ENCODE measurements at places on chromosomes 2 and 18. TPM values are rescaled to one million over a fixed set of nuclear protein-coding genes. Genes with fewer than 3 reads are reported as not detected.

Gene NMS
- not detected for total RNA-seq

Gene ARMC9
- total RNA-seq: 51.6 TPM

Gene MC2R
- total RNA-seq: 0.06 TPM

Gene FABP1
- 0.40 TPM for total RNA-seq

Gene NT5DC4
- total RNA-seq: 0.09 TPM

Gene SATB2
- 2.9 TPM for total RNA-seq

Gene TLX2
- total RNA-seq: not detected

Gene GKN1
- not detected for total RNA-seq

Gene MC4R
- total RNA-seq: not detected

Gene GALR1
- 0.03 TPM for total RNA-seq

Gene VWC2L
- 0.57 TPM for total RNA-seq

Gene MYO5B
- 24.5 TPM for total RNA-seq

DNA sequence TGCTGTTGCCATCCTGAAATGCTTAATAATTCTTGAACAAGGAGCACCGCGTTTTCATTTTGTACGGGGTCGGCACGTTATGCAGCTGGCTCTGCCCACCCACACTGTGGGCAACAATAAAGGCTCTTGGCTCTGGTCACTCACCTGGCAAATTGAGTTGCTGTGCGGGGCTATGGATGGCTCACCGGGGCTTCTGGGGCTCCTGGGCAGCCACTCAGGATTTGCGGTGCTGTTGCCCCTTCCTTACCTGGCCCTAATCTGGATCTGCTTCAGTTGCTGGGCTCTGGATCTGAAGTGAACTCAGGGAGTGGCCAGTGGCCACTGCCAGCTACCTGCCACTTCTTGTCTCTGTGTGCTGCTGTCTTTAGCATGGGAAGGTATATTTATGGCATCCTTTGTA is 22.7 kb downstream of the RHOB start:
- no peaks in the 10 kb centered on the region for H3K27me3 ChIP-seq
- no peak for DNase-seq
- no peaks in the 10 kb centered on the region for H3K36me3 ChIP-seq

- H3K27ac ChIP-seq: no peak overlapping the region
- no peak for DNase-seq
- H3K4me3 ChIP-seq: no peak overlapping the region
- H3K4me1 ChIP-seq: no peaks in the 10 kb centered on the region
- peaks cover 9% of the 10 kb centered on the region for H3K36me3 ChIP-seq
- no peaks in the 10 kb centered on the region for H3K27me3 ChIP-seq
Observed at GRCh38 chr2:231258701-231259100, 60.3 kb downstream of the ARMC9 start.

DNA sequence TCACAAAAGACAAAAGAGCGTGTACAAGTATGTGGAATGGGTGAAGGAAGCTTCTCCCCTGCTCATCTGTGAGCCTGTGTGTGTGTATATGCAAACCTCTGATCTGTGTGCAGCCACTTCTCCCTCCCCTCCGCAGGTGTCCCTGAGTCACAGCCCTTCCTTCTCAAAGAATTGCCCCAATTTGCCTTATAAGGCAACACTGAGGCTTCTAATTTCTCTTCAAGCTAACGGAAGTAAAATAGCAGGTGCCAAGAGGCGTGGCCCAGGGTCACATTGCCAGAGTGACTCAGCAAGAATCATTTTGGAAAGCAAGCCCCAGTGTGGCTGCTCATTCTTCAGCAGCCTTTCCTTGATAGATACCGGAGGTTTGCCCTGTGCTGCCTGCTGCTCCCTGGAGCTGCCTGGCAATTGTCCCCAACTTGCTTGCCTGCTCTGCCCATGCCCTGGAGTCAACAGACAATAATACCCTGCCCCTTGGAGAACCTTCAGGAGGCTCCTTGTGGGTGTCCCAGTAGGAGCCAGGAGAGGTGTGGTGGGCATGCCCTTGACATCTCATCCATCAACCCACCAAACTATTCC is 37.3 kb upstream of the BMP10 start:
- peak; percentile 35 for DNase-seq
- H3K27me3 ChIP-seq: no peaks in the 10 kb centered on the region
- no peak overlapping the region for H3K4me3 ChIP-seq
- peak overlapping the region; percentile 64 for H3K27ac ChIP-seq

DNA sequence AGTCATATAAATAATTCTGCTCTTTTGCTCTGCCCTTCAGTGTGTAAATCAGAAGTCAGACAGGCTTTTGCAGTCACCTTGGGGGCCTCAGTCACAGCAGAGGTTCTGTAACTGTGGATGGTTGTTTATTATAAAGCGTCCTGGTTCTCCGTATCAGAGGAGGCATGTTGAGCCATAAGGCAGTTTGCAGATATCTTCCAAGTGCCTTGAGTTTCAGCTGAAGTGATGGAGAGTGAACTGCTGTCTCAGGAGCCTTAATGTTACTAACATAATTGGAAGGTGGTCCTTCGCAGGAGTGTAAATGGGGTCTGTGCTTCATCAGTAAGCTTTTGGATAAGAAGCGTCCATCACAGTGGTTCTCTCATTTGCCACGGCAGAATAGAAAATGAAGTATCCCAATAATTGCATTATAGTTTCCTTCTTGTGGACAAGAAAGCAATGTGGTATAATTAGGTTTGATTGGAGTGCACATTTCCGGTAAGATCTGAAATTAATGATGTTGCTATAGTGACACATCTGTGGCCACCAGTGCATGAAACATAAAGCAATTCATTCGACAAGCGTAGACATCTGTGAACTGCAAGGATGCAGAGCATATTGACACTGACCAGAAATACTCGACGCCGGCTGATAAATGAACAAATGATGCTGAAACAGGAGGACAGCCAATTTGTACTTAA is 112.5 kb upstream of the NFATC1 start:
- H3K27ac ChIP-seq: no peak overlapping the region
- no peak overlapping the region for H3K4me3 ChIP-seq
- H3K4me1 ChIP-seq: no peaks in the 10 kb centered on the region
- H3K27me3 ChIP-seq: no peaks in the 10 kb centered on the region
- DNase-seq: no peak
- peaks cover 3% of the 10 kb centered on the region for H3K36me3 ChIP-seq

- H3K27me3 ChIP-seq: peaks cover 11% of the 10 kb centered on the region
- no peak overlapping the region for H3K4me3 ChIP-seq
- H3K36me3 ChIP-seq: no peaks in the 10 kb centered on the region
- no peak overlapping the region for H3K27ac ChIP-seq
- H3K4me1 ChIP-seq: peaks cover 7% of the 10 kb centered on the region
Observed at GRCh38 chr2:98091738-98092137, 4.8 kb downstream of the VWA3B start.

DNA sequence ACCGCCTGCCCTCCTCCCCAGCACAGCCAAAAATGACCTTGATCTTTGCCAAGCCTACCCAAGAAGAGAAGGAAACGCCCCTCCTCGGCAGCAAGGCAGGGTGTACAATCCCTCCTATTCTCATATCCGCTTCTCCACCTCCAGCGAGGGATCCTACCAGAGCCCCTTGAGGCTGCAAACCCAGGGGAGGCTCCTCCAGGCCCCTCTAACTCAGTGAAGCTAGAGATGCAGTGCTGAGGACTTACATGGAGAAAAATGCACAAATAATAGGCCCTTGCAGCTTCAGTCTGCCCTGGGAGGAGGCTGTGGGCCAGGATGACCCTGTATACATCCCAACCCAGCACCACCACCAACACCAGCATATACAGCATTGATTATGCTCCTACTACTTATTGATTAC is 46.9 kb upstream of the POMC start:
- no peaks in the 10 kb centered on the region for H3K36me3 ChIP-seq
- no peak overlapping the region for H3K4me3 ChIP-seq
- H3K27ac ChIP-seq: peak overlapping the region; percentile 32
- peak; percentile 32 for DNase-seq
- H3K27me3 ChIP-seq: no peaks in the 10 kb centered on the region
- H3K4me1 ChIP-seq: no peaks in the 10 kb centered on the region

DNA sequence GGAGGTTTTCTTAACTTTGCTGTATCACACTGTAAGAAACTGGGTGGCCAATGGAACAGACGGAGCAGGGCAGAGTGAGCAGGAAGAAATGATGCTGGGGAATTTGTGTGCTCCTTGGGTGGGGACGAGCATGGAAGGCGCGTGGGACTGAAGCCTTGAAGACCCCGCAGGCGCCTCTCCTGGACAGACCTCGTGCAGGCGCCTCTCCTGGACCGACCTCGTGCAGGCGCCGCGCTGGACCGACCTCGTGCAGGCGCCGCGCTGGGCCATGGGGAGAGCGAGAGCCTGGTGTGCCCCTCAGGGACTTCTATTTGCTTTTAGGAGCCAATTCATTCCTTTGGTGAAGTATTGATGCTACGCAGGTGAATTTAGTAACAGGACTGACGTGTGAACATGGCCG is 8.9 kb downstream of the TPO start:
- DNase-seq: no peak
- H3K4me1 ChIP-seq: no peaks in the 10 kb centered on the region
- no peaks in the 10 kb centered on the region for H3K36me3 ChIP-seq
- no peak overlapping the region for H3K27ac ChIP-seq
- H3K27me3 ChIP-seq: no peaks in the 10 kb centered on the region
- no peak overlapping the region for H3K4me3 ChIP-seq

DNA sequence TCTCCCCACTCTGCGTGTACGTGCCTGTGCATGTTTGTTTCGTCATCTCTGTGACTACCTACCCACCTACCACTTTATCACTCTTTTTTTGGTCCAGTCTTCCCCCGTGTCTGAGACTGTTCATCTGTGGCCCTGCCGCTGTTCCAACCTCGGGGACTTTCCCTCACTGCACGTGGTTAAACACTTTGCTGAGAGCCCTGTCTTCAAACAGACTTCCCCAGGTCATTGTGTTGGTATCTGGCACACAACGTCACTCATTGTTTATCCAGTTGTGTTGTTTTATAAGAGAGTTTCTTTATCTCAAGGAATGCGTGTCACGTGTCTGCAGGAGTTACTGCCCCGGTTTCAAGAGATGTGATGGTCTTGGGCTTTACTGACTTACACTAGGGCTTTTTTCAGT is 262.0 kb upstream of the RASGRP3 start:
- H3K27ac ChIP-seq: no peak overlapping the region
- DNase-seq: peak; percentile 32
- H3K27me3 ChIP-seq: no peaks in the 10 kb centered on the region
- H3K36me3 ChIP-seq: no peaks in the 10 kb centered on the region
- H3K4me3 ChIP-seq: no peak overlapping the region

DNA sequence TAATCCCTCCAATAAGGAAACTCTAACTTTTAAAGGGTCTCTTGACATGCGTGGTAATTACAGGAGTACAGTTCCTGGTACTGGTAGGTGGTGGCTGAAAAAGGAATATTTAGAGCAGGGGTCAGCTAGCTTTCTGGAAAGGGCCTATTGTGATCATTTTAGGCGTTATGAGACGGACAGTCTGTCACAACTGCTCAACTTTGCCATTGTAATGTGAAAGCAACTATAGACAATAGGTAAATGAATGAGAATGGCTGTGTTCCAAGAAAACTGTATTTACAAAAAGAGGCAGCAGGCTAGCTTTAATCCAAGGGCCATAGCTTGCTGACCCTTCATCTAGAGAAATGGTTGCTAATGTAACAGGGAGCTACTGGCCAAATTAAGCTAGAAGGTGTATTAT is 177.7 kb upstream of the LRRTM1 start:
- DNase-seq: no peak
- no peaks in the 10 kb centered on the region for H3K27me3 ChIP-seq
- no peaks in the 10 kb centered on the region for H3K36me3 ChIP-seq
- no peak overlapping the region for H3K4me3 ChIP-seq
- no peak overlapping the region for H3K27ac ChIP-seq

- no peak overlapping the region for H3K4me3 ChIP-seq
- H3K27me3 ChIP-seq: no peaks in the 10 kb centered on the region
- DNase-seq: no peak
- no peaks in the 10 kb centered on the region for H3K4me1 ChIP-seq
- H3K27ac ChIP-seq: no peak overlapping the region
Observed at GRCh38 chr2:240405133-240405532, 30.3 kb upstream of the GPC1 start.

DNA sequence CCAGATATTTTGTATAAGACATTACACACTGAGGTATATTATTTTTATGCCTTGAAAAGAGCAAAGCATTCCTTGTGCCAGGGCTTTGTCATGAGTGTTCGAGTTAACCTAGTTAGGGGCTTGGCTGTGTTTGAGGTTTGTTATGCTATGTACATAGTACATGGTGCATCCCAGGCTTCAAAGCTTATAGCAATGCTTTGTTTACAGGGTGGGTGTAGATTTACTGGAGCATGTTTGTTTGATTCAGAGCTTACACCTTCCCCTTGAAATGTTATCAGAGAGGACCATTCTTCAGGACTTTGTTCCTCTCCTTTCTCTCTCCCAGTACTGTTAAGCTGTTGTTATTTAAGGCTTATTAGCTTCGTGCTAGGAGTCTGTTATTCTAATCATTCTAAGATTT is 738.7 kb upstream of the LRRTM4 start:
- no peaks in the 10 kb centered on the region for H3K4me1 ChIP-seq
- no peak for DNase-seq

GRCh38 chr2:174328961-174329715 is 5.6 kb upstream of the SP9 start:
- H3K4me1 ChIP-seq: peaks cover 2% of the 10 kb centered on the region
- H3K27me3 ChIP-seq: peaks cover 22% of the 10 kb centered on the region
- H3K27ac ChIP-seq: no peak overlapping the region
- H3K4me3 ChIP-seq: no peak overlapping the region

GRCh38 chr2:196168181-196168580 is 3.2 kb downstream of the STK17B start:
- H3K27ac ChIP-seq: no peak overlapping the region
- no peaks in the 10 kb centered on the region for H3K27me3 ChIP-seq
- H3K36me3 ChIP-seq: no peaks in the 10 kb centered on the region
- H3K4me1 ChIP-seq: peaks cover 5% of the 10 kb centered on the region
- no peak for DNase-seq
- H3K4me3 ChIP-seq: no peak overlapping the region

DNA sequence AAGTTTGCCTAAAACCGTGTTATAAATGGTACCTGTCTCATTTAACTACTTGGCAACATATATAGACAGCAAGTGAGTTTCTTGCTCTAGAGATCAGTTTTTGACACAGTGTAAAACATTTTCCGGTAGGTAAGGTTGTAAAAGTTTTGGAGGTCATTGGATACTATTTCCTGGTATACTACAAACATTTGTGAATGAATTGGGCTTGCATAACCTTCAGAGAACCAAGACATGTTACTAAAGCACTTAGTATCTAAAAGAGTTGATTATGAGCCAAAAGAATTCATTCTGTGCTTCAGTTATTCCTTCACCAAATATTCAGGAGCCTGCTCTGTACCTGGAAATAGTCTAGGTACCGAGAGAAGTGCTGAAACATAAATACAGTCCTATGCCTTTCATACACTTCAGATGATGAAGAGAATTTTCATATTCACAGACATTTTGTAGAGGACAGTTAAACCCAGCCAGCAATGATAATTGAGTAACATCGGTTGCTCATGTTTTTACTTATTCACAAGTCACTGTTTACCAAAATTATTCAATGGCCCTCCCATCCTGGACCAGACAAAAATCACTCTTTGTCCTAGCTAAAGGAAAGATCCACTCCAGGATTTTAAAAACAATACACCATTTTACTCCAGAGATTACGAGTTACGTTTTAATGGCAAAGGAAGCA is 319.4 kb upstream of the RBMS1 start:
- no peak overlapping the region for H3K4me3 ChIP-seq
- no peaks in the 10 kb centered on the region for H3K36me3 ChIP-seq
- DNase-seq: no peak
- H3K4me1 ChIP-seq: peaks cover 7% of the 10 kb centered on the region

GRCh38 chr2:171399292-171399691 is 34.5 kb downstream of the METTL8 start:
- no peaks in the 10 kb centered on the region for H3K27me3 ChIP-seq
- DNase-seq: no peak
- H3K36me3 ChIP-seq: no peaks in the 10 kb centered on the region
- H3K27ac ChIP-seq: no peak overlapping the region
- no peaks in the 10 kb centered on the region for H3K4me1 ChIP-seq

- no peaks in the 10 kb centered on the region for H3K27me3 ChIP-seq
- H3K27ac ChIP-seq: no peak overlapping the region
- H3K4me3 ChIP-seq: no peak overlapping the region
- peaks cover 16% of the 10 kb centered on the region for H3K4me1 ChIP-seq
- DNase-seq: no peak
Observed at GRCh38 chr2:241639385-241639784, 1.9 kb downstream of the ATG4B start.
